ENCODE measurements at places on chromosomes 3 and 15. TPM values are rescaled to one million over a fixed set of nuclear protein-coding genes. Genes with fewer than 3 reads are reported as not detected.
A peak's percentile ranks its signal among the peaks of the same experiment; 100 is the strongest.

- DNase-seq: no peak
- no peaks in the 10 kb centered on the region for H3K4me1 ChIP-seq
- H3K27ac ChIP-seq: no peak overlapping the region
- H3K27me3 ChIP-seq: no peaks in the 10 kb centered on the region
Measured at GRCh38 chr3:188834349-188834748, 337.4 kb upstream of the TPRG1 start.

GRCh38 chr3:156642750-156643728 lies 31.4 kb upstream of the TIPARP start:
- peaks cover 8% of the 10 kb centered on the region for H3K4me1 ChIP-seq
- H3K4me3 ChIP-seq: no peak overlapping the region
- no peak overlapping the region for H3K27ac ChIP-seq
- no peak for DNase-seq

- DNase-seq: no peak
- no peaks in the 10 kb centered on the region for H3K4me1 ChIP-seq
- no peak overlapping the region for H3K27ac ChIP-seq
- no peaks in the 10 kb centered on the region for H3K27me3 ChIP-seq
Measured at GRCh38 chr3:134918441-134918840, 123.4 kb downstream of the EPHB1 start.

DNA sequence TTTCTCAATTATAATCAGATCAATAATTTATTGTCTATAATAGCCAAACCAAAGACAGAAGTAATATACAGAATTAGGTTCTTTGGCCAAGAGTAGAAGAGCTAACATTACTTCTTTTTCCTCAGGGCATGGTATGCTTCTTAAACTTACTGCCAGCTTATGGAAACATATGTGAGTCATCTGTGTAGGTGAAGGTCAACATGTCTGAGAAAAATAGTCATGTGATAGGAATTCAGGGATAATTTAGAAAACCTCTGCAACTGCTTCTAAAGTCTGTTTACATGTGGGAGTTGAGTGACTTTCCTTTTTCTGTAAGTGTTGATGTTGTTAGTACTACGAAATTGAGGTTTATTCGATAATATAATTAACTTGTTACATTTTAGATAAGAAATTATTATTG lies 19.2 kb upstream of the MAP6D1 start:
- H3K27ac ChIP-seq: no peak overlapping the region
- no peak for DNase-seq
- no peaks in the 10 kb centered on the region for H3K27me3 ChIP-seq
- no peak overlapping the region for H3K4me3 ChIP-seq

DNA sequence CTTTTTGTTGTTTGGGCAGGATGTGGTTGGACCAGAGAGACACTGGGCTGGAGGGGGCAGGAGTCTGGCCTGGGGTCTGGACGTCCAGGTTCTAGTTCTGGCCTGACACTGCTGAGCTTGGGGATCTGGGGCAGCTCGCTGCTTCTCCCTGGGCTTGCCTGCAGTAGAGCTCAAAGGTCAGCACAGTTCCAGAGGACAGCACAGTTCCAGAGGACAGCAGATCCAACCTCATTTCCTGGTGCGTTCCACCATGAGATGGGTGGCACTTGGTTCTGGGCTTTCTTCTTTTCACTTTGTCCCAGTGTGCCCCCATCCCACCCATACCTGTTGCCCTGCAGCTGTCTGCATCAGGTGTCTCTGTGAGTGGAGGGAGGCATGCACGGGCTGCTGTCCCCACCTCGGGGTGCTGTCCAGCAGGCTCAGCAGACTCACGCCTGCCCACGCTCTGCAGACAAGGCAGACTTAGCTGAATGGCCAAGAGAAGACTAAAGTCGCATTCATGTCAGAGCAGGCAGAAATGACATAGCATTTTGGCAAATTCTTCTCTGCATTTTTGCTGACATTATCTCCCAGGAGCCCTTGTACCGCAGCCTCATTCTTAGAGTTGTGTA lies 16.7 kb downstream of the CACNA2D3 start:
- no peaks in the 10 kb centered on the region for H3K36me3 ChIP-seq
- H3K27ac ChIP-seq: no peak overlapping the region
- H3K4me1 ChIP-seq: no peaks in the 10 kb centered on the region
- DNase-seq: no peak

- H3K36me3 ChIP-seq: peaks cover 10% of the 10 kb centered on the region
- DNase-seq: no peak
- no peak overlapping the region for H3K4me3 ChIP-seq
- no peak overlapping the region for H3K27ac ChIP-seq
Measured at GRCh38 chr3:172320468-172320867, 127.8 kb downstream of the GHSR start.

DNA sequence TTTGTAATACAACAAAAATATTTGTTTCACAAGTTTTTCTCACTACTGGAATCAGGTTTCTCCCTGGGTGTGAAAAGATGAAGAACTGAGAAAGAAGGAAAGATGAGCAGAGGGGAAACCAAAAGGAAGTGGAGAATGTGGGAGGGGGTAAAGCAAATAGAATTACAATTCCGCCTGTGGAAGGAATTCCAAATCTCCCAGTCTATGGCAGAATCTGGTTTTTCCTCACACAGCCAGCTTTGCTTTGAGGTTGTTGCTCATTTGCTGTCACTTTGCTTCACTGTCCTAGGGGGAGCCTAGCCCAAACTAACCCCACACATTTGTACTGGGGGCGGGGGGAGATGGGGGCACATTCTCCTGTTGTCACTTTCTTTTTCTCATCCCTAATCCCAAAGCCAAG lies 43.9 kb downstream of the RPL22L1 start:
- H3K4me1 ChIP-seq: no peaks in the 10 kb centered on the region
- H3K36me3 ChIP-seq: no peaks in the 10 kb centered on the region
- H3K27me3 ChIP-seq: peaks cover 3% of the 10 kb centered on the region
- no peak overlapping the region for H3K4me3 ChIP-seq
- no peak for DNase-seq
- no peak overlapping the region for H3K27ac ChIP-seq

DNA sequence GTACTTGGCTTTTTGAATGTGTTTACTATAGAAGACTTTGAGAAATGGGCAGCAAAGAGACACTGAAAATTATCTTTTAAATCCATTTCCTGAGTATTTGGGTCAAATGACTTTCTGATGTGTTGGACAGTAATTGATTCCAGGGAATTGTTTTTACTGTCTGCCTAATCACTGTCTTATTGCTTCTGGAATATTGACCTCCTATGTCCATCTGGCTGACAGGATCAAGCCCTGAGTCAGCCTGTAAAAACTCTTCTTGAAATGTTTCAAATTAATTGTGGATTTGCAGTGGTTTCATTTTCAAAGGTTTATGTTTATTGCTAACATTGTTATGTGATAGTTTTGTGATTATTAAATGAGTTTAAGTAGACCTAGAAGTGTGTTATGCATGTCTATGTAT lies 50.6 kb upstream of the MLF1 start:
- H3K4me1 ChIP-seq: no peaks in the 10 kb centered on the region
- H3K27ac ChIP-seq: no peak overlapping the region
- H3K4me3 ChIP-seq: no peak overlapping the region
- no peaks in the 10 kb centered on the region for H3K27me3 ChIP-seq
- no peaks in the 10 kb centered on the region for H3K36me3 ChIP-seq

DNA sequence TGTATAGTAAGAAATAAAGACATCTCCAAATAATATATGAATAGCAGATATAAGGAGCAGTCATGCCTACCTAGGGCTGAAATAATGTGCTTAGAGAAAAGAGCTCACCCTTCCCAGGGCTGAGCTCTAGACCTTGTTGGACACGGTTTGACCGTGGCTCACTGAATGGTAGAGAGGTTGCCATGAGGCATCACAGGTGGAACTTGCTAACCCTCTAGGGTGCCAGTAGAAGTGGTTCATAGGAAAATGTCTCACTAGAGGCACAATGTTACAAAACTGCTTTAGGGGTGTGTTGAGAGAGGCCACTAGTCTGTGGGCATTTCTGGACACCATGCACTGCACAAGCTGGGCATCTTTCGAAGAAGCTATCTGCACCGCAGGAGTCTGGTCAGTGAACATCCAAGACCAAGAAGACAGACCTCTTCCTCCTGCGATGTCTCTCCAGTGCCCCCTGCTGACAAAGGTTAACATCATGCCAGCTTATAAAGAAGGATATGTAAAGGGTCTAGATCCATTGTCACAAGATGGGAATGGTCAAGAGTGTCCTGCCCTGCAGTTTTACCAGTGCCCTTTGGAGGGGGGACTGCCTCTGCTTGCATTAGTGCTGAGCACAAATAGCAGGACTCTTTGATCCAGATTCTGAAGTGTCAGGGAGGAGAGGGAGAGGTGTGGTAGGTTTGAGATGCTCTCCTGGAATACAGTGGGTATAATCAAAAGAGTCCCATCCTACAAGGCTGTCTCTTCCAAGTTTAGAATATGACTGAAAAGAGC lies 266.8 kb downstream of the ZNF385D start:
- H3K36me3 ChIP-seq: no peaks in the 10 kb centered on the region
- no peak overlapping the region for H3K4me3 ChIP-seq
- H3K27me3 ChIP-seq: no peaks in the 10 kb centered on the region
- H3K4me1 ChIP-seq: no peaks in the 10 kb centered on the region
- H3K27ac ChIP-seq: no peak overlapping the region

DNA sequence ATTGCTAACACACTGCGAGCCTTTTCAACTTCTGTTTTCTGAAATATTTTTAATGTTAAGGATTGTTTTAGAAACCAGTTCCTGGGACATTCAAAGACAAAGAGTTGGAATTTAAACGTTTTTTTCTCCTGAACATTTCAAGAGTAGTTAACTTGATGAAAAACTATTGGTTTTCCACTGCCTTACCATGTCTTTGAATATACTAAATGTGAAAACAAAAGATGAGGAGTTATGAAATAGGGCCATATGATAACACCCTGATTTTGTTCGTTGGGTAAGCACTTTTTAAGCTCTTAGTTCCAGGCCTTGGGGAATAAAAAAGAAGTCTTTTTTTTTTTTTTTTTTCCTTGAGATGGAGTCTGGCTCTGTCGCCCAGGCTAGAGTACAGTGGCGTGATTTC lies 2.8 kb downstream of the DIS3L start:
- DNase-seq: no peak
- H3K27me3 ChIP-seq: no peaks in the 10 kb centered on the region
- H3K27ac ChIP-seq: peak overlapping the region; percentile 20
- H3K4me1 ChIP-seq: peaks cover 39% of the 10 kb centered on the region

DNA sequence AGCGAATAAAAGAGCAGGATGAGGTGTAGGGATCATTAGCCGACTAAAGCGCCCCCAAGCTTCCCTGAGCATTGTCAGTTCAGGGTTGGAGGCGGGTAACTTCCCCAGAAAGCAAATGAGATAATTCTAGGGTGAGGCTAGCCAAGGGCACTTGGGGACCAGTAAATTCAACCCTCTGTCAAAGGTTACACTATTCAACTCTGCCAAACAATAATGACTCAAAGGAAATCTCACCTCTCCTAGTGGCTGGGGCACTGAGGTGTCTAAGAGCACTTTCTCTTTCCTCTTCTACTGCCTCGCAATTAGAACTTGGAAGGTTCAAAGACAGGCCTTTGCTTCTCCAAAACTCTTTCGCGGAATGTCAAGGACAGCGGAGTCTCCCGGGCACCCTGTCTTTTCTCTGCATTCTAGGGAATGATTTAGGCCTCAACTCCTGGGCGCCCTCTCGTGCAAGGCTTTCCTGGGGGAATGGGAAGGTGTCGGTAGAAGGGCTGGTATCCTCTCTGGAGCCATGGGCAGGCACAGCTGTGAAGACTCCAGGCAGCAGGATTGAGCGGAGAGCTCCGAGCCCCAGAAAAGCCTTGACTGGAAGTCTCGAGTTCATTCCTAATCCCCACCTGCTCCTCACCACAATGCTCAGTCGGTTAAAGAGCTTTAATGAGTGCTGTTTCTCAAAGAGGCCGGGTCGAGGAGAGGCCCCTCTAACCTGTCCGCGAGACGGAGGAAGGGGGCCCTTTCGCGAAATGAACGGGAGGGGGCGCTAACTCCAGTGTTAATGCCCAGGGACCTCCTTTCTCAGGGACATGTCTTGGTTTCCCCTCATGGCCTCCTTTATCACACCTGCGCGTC lies 21.9 kb downstream of the ZIC4 start:
- H3K4me3 ChIP-seq: no peak overlapping the region
- H3K4me1 ChIP-seq: no peaks in the 10 kb centered on the region
- H3K36me3 ChIP-seq: no peaks in the 10 kb centered on the region
- peaks cover 59% of the 10 kb centered on the region for H3K27me3 ChIP-seq
- no peak for DNase-seq

DNA sequence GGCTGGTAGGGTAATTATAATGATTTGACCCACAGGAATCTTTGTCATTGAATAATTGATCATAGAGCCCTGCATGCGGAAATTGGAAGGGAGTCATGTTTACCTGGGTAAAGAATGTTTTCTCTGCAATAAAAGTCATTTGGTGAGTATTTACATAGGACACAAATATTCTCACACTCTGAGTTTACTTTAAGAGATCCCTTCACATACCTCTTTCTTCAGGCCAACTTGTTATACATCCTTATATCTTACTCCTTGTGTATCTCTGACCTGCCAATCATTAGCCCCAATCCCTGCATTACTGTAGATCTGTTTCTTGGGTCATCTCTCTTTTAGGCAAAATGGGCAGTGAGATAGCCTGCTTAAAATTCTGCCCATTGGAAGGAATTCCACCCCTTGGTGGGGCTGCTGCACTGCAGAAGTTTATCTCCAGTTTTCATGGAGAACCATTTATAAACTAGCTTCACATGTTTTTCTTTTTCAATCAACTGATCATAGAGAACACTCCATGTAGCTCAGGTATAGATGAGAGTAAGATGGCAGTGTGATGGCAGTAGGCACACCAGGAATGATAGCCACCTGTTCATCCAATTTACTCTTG lies 46.2 kb downstream of the ILDR1 start:
- H3K27me3 ChIP-seq: no peaks in the 10 kb centered on the region
- no peaks in the 10 kb centered on the region for H3K4me1 ChIP-seq
- H3K4me3 ChIP-seq: no peak overlapping the region

- H3K27me3 ChIP-seq: peaks cover 3% of the 10 kb centered on the region
- DNase-seq: no peak
- H3K27ac ChIP-seq: no peak overlapping the region
- H3K36me3 ChIP-seq: no peaks in the 10 kb centered on the region
- H3K4me3 ChIP-seq: no peak overlapping the region
Measured at GRCh38 chr3:98012979-98013378, 22.1 kb downstream of the GABRR3 start.

The PYGO1 gene
- total RNA-seq: not detected

The KBTBD13 gene
- total RNA-seq: not detected

The SLC22A14 gene
- not detected for total RNA-seq

The LEKR1 gene
- total RNA-seq: 0.99 TPM

The NR2E3 gene
- not detected for total RNA-seq

The EIF2A gene
- 94.4 TPM for total RNA-seq

The LYZL4 gene
- total RNA-seq: not detected

The LCTL gene
- not detected for total RNA-seq

The MESP1 gene
- 0.37 TPM for total RNA-seq

The GOLGA8T gene
- not detected for total RNA-seq

All from CD4-positive, CD25-positive, alpha-beta regulatory T cell (primary cell).